Cardiac muscle cell (in vitro differentiated cells and primary cell): ENCODE measurements at places on chromosomes 16 and 17.

DNA sequence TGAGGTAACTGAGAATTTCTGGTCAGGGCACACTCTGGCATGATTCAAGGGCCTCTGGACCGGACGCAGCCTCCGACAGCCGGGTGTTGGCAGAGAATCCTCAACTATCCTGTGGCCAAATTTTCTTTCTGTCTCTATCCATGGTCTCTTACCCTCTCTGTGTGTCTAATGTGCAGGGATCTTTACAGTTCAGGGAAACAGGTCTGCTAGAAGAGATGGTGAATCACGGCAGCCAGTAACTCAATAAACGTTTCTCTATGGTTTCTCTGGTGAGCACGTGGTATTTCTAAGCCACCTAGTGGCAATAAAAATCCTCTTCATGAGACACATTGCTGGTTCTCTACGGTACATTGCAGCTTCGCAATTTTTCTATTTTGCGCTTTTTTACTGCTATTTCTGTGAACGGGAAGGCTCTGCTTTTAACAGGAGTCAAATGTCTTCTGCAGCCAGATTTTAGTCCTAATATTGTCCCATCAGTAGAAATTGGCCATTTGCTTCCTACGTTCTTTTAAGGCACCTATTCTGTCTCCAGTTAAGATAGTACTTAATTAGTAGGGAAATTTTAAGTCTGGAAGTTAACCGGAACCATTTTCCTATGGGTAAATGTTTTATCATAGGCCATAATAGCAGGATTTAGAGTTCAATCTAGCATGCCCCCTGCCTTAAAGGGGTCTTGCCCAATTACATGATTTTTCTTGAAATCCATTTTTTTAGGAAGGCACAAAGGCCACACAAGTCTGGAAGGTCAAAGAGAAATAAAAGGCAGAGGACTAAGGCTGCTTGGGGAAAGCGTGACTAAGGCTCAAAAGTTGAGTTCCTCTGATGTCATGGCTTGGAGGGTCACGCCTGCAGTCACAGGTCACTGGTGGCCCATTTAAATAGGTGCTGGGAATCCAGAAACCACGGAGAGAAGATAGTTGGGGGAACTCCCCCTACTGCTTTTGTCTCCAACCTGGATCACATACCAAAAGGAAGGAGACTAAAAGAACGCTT lies 31.5 kb downstream of the QPRT start:
- no peaks in the 10 kb centered on the region for H3K4me1 ChIP-seq
- DNase-seq = peak; percentile 82
- H3K36me3 ChIP-seq = no peaks in the 10 kb centered on the region

DNA sequence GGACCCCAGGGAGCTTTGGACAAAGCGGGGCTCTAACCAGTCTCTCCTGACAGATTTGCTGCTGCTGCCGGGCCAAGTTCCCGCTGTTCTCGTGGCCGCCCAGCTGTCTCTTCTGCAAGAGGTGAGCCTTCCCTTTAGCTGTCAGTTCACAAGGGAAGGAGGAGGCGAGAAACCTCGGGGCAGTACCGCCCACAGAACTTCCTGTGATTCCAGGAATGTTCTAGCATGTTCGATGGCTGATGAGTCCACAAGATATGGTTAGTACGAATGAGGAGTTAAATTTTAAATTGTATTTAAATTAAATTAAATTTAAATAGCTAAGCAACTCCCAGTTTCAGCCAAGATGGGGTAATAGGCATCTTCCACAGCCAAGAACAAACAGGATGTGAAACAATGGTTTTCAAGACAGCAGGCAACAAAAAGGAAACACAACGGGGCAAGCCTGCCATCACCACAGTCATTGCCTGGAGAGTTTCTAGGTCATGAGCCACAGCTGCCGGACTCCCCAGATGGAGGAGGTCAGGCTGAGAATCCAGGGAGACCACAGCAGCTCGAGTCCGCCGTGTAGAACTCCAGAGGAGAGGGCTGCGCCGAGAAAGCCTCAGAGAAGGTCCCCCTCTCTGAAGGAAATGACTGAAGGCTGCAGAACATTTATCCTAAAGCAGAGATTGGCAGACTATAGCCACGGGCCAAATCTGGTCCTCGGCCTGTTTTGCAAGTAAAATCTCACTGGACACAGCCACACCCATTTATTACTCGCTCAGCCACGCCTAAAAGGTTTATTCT lies 9.5 kb upstream of the TCF25 start:
- H3K4me1 ChIP-seq = no peaks in the 10 kb centered on the region
- H3K36me3 ChIP-seq = no peaks in the 10 kb centered on the region
- no peak overlapping the region for H3K4me3 ChIP-seq
- peak; percentile 73 for DNase-seq

- H3K4me3 ChIP-seq = no peak overlapping the region
- no peaks in the 10 kb centered on the region for H3K36me3 ChIP-seq
- DNase-seq = no peak
- H3K27ac ChIP-seq = no peak overlapping the region
- no peaks in the 10 kb centered on the region for H3K4me1 ChIP-seq
These were observed 48.8 kb upstream of the SIAH1 start for GRCh38 chr16:48433850-48434530.

- no peak overlapping the region for H3K4me3 ChIP-seq
- DNase-seq = no peak
- H3K36me3 ChIP-seq = no peaks in the 10 kb centered on the region
- H3K4me1 ChIP-seq = no peaks in the 10 kb centered on the region
- no peak overlapping the region for H3K27ac ChIP-seq
These were observed 8.8 kb upstream of the ZFP1 start for GRCh38 chr16:75139498-75139897.

DNA sequence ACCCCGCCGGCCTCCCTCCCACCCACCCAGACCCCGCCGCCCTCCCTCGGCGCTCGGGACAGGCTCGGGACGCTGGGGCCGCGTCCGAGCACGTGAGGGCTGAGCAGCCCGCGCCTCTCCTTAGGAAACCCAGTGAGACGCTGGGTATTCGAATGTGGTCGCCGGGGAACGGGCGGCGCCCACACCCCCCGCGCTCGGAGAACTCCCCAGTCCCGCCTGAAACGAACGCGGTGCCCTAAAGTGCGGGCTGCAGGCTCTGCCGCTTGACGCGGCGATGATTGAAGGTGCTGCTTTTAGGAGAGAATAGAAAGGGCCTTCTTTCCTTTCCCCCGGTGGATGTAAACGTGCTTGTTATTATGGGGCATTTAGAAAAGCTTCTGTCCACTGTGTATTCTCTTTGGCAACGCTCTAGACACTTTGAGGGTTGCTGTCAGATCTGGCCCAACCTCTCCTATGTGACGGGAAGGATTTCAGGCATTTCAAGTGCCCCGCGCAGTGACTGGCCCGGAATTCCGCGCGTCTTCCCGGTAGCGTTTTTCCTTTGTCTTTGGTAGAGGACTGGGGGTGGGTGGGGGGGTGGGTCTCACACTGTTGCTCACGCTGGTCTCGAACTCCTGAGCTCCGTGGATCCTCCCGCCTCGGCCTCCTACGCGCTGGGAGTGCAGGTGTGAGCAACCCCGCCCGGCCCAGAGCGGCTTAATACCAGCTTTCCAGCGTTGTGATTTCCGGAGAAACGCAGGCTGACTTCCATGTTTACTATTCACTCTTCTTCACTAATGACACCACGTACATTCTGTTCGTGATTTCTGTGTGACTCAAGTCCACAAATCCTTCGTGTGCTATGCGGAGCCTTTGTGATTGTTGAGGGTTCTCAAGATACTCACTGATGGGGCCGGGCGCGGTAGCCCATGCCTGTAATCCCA lies 21.8 kb upstream of the FOXK2 start:
- no peaks in the 10 kb centered on the region for H3K4me1 ChIP-seq
- H3K4me3 ChIP-seq = peak overlapping the region; percentile 48
